ENCODE measurements at places on chromosomes 1 and 21.
A peak's percentile ranks its signal among the peaks of the same experiment; 100 is the strongest.

DNA sequence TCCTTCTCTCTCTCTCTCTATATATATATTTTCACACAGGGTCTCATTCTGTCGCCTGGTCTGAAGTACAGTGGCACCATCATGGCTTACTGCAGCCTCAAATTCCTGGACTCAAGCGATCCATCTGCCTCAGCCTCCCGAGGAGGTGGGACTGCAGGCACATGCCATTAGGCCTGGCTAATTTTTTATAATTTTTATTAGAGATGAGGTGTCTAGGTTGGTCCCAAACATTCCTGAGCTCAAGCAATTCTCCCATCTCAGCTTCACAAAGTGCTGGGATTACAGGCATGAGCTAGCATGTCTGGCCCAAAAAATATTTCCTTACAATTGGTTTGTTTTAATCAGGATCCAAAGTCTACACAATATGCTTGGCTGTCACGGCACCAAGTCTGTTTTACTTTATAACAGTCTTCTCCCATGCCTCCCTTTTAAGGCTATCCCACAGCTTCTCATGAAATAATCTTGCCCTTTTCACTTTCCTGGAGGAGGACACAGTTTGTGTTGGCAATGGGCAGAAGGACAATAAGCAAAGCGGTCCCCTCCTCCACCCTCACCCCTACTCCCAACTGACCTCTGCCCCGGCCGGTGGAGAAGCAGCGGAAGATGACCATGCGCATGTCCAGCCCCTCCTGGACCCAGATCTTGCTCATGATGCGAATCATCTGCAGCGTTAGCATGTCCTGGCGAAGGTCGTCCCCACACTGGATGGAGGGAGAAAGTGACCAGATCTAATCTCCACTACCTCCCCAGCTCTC is 28.2 kb upstream of the PPP1R15B start:
- DNase-seq: no peak

DNA sequence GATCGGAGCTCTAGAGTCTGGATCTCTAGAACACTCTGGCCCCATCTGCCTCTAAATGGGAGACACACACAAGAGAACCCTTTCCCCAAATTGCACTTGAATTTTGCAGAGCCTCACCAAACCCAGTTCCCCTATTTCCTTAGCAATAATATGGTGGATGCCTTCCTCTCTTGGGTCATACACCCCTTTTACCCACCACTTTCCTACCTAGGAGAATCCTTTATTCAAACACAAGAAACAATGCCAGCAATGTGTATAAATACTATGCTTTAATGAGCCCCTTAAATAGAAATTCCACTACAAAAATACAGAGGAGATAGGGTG is 760 bp upstream of the SF3B4 start:
- DNase-seq: no peak

GRCh38 chr21:19776076-19776475 is 1222.1 kb upstream of the NCAM2 start:
- DNase-seq: no peak

DNA sequence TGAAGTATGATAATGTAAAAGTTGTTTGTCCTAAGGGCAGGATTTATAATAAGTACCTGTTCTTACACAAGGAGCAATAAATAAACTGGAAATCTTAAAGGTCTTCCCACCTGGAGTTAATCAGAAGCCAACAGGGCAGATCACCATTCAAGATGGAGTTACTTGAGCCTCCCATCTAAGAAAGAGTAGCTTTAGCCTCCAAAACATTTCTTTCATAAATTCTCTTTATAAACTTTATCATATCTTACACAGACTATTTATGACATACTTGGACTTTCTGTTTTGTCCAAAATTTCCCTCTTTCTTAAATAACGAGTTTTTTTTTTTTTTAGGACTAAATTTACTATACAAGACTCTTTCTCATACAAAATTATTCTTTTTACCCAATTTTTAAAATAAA is 18.5 kb downstream of the OR2T1 start:
- no peak for DNase-seq

GRCh38 chr1:174692313-174692712 is 244.5 kb downstream of the GPR52 start:
- DNase-seq: no peak

DNA sequence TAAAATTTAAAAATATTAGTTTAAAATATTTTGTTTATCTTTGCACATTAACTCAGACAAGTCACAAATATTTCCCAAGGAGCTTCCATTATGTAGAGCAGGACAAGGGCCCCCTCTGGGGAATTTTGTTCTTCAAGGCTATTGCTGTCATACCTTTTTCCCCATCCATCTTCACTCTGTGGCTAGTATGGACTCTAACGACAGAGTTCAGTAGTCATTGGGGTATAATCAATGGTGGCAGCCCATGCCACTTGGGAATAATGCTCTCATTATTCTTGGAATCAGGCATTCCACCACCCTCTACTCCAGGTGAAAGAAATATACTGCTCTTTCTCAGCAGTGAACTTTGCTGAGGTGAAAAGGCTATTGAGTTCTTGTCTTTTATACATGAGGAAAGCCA is 38.5 kb upstream of the ERO1B start:
- no peak for DNase-seq

DNA sequence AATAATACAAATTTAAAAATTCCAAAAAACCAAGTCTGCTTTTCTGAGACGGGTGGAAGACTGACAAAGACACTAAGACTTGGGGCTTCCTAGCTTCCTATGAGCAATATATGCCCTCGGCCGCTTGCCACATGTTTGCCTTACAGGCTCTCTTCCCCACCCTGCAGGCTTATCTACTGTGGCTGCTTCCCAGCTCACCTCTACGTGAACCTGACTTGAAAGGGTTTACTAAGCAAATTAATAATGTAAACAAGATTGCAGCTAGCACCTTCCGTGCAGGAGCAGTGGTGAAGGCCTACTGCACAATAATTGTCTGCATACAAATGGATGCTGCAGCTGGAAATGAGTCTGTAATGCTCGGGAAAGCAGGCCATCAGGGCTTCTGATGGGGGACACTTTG is 152.9 kb upstream of the DAB1 start:
- no peak for DNase-seq

DNA sequence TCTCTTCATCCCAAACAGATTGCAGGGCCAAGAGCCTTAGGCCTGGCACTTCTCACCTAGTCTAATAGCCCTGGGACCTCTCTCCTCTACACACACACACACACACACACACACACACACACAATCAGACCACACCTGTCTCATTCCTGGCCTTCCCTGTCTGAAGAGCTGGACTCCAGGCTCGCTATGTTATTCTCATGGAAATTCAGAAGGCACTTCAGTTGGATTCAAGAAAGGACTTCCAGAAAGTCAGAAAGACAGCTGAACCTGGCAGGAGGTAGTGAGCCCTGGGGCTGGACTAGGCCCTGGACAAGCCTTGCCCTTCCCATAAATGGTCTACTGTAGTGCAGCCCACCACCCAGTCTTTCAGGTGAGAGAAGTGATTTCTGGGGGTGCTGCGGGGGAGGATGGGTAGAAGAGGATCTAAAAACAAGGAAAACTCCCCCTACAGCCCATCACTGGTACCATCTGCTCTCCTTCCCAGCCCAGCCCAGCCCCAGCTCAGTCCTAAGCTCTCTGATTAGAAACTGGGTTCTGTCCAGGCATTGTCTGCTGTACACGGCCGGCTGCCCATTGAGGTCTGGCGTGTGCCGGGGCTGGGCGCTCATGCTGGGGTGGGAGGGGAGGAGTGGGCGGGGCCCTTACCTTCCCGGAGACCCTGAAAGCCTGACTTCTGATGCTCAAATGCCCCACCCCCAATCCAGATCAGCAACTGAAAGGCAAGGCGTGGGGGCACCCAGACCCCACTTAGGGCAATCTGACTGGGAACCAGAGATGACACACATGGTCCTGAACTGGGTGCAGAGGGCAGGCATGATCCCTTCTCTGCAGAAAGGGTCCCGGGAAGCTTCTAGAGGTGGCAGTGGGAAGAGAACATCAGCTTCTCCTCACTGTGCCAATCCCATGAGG is 2.5 kb downstream of the KIF21B start:
- peak; percentile 61 for DNase-seq

DNA sequence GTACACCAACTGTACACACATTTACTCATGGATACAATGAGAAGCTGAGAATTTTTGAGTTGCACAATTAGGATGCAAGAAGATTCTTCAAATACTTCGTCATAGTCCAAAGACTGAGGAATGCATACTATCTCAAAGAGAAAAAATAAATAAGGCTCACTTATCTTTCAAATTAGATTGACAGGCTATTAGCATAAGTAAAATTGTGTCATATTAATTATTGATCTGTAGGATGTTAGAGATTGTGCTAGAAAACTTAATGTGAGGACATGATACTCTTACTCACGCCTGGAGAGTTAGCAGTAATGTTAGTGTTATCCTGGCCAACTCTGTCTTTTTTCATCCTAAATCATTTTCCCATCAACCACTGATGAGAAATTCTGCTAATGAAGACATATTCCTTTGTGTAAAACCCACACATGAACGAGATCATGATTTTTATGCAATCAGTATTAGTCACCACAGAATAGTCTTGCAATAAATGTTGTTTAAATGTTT is 659.0 kb downstream of the LTN1 start:
- DNase-seq: no peak

DNA sequence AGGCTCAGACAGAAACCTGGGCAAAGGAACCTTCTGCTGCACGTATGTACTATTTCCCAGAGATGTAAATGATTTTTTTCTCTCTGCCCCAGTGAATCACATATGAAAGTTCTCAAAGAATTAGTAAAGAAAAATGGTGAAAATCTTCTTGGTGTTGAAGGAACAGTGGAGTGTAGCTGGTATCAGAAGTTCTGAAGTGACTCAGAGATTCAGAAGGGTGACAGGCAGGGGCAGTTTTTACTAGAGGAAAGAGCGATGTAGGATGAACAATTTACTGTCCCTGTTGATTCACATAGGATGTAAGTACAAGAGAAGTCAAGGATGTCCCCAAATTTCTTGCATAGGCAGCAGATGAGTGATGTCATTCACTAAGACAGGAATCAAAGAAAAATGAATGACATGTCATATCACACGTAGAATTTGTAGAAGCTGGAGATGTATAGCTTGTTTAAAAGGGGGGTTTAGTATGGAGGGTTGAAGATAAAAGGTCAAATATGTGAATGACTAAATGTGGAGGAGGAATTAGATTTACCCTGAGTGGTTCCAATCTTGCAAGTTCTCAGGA is 26.4 kb downstream of the WLS start:
- DNase-seq: no peak

DNA sequence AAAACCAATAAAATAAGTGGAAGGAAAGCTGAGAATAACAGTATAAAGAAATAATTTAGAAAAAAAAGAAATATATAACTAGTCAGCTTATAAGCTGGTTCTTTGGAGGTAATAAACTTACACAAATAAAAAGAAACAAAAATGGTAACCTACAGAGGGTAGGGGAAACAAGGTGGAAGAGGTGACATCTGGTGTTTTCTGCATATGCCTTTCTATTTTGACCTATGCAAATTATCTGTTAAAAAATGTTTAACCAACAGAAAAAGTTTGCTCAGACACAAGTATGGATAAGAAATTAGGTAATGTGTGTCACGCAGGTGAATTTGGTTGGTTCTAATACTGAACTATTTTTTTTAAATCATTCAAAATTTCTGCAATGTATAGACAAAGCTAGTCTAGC is 53.6 kb upstream of the DMRTA2 start:
- no peak for DNase-seq

GRCh38 chr1:221161571-221162041 is 282.4 kb downstream of the HLX start:
- DNase-seq: no peak

DNA sequence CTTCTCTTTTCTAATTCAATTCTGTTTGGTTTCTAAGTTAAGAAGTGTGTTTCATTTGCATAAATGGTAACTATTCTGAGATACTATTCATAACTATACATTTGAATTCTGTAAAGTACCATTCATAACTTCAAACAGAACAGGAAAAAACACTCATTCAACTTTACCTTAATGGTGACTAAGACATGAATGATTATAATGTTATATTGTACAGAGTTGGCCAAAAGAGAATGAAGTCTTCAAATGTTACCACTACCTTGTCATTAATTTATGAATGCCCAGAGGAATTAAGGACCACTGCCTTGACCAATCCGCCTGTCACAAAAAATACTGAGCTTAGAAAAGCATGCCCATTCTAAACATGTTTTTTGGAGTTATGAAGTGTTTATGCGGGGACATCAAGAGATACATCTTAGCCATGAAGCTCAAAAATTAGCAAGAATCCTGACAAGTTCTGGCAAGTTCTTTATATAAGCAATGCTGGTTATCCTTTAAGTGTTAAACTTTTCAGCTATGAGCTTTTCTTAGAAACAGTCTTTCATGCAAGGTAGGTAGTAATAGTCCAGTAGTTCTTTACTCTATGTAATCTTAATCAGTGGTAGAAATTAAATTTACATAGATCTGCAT is 7.9 kb downstream of the WASF2 start:
- no peak for DNase-seq

DNA sequence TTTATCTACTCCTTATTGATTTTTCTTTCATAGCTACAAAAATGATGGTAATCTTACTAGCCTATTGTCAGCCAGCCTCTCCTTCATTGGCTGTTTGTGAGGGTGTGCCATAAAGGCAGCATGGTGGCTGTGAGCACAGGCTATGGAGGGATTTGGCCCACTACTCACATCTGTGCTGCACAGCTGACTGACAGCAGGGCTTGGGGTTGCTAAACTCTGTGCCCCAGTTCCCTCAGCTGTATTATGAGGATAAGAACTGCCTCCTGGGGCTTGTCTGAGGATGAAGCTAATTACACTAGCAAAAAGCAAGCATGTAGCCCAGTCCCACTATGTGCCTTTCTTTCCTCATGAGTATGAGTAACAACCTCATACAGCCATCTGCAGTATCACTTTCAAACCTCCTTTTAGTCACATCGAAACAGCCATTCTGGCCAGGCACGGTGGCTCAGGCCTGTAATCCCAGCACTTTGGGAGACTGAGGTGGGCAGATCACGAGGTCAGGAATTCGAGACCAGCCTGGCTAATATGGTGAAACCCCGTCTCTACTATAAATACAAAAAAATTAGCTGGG is 66.2 kb downstream of the COQ8A start:
- DNase-seq: no peak

GRCh38 chr1:235397733-235398132 is 30.5 kb downstream of the TBCE start:
- DNase-seq: no peak
